Vein endothelial cell (primary cell): ENCODE measurements at places on chromosomes 13 and 19. TPM values are rescaled to one million over a fixed set of nuclear protein-coding genes. Genes with fewer than 3 reads are reported as not detected.

Gene SIRT2
- 72.7 and 83.9 TPM in 2 replicates for total RNA-seq

Gene C1QTNF9
- not detected in 2 replicates for total RNA-seq

Gene PROZ
- not detected in 2 replicates for total RNA-seq

Gene CLEC4M
- not detected in 2 replicates for total RNA-seq

Gene DPP9
- total RNA-seq = 52.9 and 68.2 TPM in 2 replicates

Gene SLC15A1
- total RNA-seq = not detected in 2 replicates

Gene RASGRP4
- not detected in 2 replicates for total RNA-seq

Gene TEX101
- total RNA-seq = not detected in 2 replicates

Gene ZNF667
- 2.6 and 3.6 TPM in 2 replicates for total RNA-seq

Gene RRAS
- total RNA-seq = 30.6 and 65.3 TPM in 2 replicates

Gene MLLT1
- total RNA-seq = 15.2 and 23.2 TPM in 2 replicates

Gene CEACAM1
- total RNA-seq = 3.2 and 6.2 TPM in 2 replicates

Gene CRX
- not detected in 2 replicates for total RNA-seq

Gene PSG1
- total RNA-seq = 0.33 and 0.48 TPM in 2 replicates

Gene TMEM38A
- total RNA-seq = 1.7 and 3.6 TPM in 2 replicates

Gene MKNK2
- total RNA-seq = 82.3 and 126 TPM in 2 replicates

Gene TGFBR3L
- total RNA-seq = 0.29 and 2.0 TPM in 2 replicates
